ENCODE measurements at places on chromosomes 11 and 22.
A peak's percentile ranks its signal among the peaks of the same experiment; 100 is the strongest.

GRCh38 chr11:75964071-75964470 lies 149.1 kb downstream of the UVRAG start:
- no peak for DNase-seq

DNA sequence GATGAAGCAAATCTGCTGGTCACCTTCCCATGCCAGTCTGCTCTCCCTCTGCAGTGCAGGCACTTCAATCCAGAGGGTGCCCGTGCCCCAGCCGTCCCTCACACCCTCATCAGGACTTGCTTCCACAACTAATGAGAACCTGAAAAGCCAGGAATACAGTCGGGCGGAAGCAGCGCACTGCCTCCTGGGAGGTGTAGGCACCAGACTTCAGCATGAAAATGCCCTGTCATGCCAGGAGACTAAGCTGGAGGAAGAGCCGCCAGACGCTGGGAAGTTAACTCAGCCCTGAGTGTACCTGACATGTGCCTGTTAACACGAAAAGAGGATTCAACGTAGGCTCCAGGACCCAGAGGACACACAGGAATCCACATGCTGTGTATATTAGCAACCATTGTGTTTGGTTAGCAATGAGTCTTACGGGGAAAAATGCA lies 40.1 kb upstream of the FLI1 start:
- DNase-seq = no peak

GRCh38 chr11:7251836-7252682 lies at the start of gene SYT9:
TSS of gene SYT9 (plus strand) at chr11:7251904. CDS start at chr11:7252187, 283 bp downstream.
- peak; percentile 45 for DNase-seq

DNA sequence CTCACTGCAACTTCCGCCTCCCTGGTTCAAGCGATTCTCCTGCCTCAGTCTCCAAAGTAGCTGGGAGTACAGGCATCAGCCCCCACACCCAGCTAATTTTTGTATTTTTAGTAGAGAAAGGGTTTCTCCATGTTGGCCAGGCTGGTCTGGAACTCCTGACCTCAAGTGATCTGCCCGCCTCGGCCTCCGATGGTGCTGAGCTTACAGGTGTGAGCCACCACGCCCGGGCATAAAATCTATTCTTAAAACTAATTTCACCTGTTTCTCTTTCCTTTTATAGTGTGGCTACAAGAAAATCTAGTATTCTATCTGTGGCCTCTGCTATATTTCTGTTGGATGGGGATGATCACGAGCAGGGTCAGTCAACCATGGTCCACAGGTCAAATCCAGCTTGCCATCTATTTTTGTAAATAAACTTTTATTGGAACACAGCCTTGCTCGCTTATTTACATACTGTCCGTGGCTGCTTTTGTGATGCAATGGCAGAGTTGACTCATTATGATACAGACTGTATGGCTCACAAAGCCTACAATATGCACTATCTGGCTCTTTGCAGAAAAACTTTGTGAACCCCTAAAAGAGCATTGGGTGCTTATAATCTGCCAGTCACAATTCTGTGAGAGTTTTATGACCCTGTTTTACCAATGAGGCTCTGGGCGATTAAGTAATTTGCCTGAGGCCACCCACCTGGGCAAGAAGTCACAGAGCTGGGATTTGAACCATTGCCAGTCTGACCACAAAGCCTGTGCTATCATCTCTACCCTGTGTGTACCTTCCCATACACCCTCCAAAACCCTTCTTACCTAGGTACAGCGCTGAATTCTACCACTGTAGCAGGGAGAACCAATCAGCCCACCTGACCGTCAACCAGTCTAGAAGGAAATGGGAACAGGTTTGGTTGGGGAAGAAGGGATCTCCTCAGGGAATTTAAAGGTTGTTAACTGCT lies 28.3 kb downstream of the SLC1A2 start:
- DNase-seq = no peak

Measured in occipital lobe (tissue), 3 donors.